ENCODE measurements at places on chromosomes 1 and 21.

- no peak for DNase-seq
Observed at GRCh38 chr1:31931593-31932225, 6.5 kb downstream of the PTP4A2 start.

DNA sequence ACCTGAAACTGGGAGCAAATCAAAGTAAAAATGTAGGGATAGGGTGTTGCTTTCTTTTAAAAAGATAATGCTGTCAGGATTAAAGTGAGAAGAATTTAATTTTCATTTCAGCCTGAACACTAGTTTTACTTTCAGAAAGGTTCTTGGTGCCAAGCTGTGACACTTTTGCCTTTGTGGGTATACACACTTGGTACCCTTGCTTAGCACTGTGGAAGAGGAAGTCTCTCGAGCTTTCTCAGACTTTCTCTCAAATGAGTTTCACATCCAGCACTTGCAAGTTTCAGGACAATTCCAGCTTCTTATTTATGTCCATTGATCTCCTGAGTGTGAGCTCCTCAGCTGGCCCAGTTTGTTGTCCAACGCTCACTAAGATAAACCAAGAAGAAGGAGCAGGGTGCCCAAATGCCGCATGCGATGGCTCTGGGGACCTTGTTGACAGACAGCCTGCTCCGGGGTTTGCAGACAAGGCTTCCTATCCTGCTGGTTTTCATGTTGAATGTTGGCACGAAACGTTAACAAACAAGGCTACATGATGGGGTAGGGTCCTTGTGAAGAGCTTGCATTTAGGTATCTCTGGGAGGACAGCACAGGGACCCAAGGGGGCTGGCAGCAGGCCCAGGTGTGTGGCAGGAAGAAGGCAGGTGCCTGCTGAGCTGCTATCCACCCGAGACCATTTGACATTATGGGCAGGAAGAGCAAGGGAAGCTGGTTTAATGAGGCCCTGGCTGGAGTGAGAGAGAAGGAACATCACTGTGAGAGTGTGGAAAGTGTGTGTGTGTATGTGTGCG lies 79.7 kb downstream of the POFUT2 start:
- DNase-seq, result no peak

DNA sequence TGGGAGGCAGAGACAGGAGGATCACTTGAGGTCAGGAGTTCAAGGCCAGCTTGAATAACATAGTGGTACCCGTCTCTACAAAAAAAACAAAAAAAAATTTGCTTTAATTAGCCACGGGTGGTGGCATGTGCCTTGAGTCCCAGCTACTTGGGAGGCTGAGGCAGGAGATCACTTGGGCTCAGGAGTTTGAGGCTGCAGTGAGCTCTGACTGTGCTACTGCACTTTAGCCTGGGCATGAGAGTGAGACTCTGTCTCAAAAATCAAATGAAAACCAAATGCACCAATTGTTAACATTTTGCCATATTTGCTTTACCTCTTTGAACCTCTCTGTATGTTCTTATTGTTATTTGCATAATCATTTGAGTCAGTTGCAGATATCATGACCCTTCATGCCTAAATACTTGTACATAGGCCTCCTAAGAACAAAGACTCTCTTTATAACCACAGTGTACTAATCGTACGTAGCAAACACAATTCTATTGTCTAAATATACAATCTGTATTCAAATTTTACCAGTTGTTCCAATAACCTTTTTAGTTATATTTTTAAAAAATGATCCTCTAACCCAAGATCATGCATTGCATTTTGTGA lies 8.5 kb upstream of the NID1 start:
- no peak for DNase-seq

DNA sequence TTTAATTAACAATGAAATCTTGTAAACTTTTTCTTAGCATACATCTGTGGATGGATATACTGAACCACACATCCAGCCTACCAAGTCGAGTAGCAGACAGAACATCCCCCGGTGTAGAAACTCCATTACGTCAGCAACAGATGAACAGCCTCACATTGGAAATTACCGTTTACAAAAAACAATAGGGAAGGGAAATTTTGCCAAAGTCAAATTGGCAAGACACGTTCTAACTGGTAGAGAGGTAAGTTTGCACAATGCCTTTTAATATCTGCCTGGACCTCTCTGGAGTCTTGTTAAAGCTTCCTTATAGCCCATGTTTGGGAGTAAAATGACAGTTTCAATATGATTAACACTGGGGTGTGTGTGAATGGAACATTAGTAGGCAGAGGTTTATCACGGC lies 51.4 kb downstream of the MARK1 start:
- DNase-seq, result no peak

GRCh38 chr1:46569116-46569515 lies 17.7 kb upstream of the KNCN start:
- DNase-seq, result no peak

All from left colon (tissue), 2 donors.